Kasumi-1 (cell line): ENCODE measurements at places on chromosomes 11 and 22.

- no peak for DNase-seq
Observed at GRCh38 chr11:88131764-88132470, 43.3 kb downstream of the RAB38 start.

DNA sequence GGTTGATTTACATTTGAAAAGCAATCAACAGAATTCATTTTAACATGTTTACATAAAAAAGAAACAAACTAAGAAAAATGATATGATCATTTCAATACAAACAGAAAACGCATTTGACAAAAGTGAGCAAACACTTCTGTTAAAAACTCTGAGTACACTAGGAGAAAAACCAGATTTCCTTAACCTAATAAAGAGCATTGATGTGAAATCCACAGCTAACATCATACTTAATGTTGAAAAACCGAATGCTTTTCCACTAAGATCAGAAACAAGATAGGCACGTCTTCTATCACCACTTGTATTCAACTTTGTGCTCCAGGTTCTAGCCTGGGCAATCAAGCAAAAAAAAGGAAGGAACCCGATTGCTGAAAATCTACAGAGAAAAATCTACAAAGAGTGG is 227.6 kb downstream of the SBF2 start:
- DNase-seq = no peak

- no peak for DNase-seq
Observed at GRCh38 chr11:57323167-57323854, 1.4 kb downstream of the TNKS1BP1 start.

DNA sequence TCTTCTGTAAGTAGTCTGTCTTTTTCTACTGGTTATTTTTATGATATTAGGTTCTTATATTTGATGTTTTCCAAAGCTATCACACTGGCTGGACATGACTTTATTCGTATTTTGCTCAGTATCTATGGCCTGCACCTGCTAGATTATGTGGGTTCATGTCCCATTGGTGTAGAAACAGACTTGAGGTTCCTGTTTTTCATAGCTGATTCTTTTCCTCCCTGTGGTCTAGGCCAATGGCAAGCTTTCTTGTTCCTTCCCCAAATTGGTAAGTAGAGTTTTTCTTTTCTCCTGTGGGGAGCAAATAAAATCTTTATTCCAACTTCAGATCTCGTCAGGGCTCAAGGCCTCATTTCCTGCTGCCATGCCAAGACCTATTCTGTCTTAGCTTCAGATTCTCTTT is 30.2 kb upstream of the SWAP70 start:
- peak; percentile 53 for DNase-seq

- no peak for DNase-seq
Observed at GRCh38 chr11:8330404-8330803, 66.7 kb upstream of the LMO1 start.

DNA sequence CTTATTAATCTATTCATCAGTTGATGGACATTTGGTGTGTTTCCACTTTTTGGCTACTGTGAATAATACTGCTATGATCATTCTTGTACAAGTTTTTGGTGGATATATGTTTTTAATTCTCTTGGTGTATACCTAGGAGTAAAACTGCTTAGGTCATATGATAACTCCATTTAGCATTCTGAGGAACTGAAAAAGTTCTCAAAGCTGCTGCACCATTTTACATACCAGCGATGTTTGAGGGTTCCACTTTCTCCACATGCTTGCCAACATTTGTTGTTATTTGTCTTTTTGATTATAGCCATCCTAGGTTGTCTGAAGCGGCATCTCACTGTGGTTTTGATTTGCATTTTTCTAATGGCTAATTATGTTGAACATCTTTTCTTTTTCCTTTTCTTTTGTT is 4.1 kb upstream of the ACER3 start:
- no peak for DNase-seq

GRCh38 chr22:45142376-45142775 is 21.3 kb upstream of the NUP50 start:
- DNase-seq = no peak

- DNase-seq = no peak
Observed at GRCh38 chr11:116170526-116171120, 602.2 kb downstream of the BUD13 start.

- DNase-seq = no peak
Observed at GRCh38 chr22:20728523-20729190, 45.3 kb upstream of the SERPIND1 start.

DNA sequence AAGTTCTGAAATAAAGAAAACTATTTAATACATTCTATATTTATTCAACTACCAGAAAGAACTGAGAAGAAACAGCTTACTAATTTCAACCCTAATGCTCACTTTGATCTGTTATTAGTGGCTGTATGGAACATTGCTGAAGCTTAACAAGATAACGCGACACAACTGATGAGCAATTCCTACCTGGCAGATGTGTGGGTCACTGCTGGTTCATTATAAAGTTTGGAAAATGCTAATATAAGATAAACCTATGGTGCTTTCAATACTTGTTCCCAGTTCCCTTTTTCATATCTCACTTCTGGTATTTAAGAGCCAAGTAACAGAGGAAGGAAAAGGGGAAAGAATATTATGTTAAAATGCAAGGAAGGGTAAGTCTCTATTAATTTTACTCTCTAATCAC is 10.5 kb downstream of the CTSC start:
- peak; percentile 25 for DNase-seq

- no peak for DNase-seq
Observed at GRCh38 chr11:74169738-74170458, 904 bp downstream of the C2CD3 start.

GRCh38 chr11:15526859-15527450 is 412.2 kb downstream of the INSC start:
- DNase-seq = no peak
